ENCODE measurements at places on chromosomes 12 and 14. TPM values are rescaled to one million over a fixed set of nuclear protein-coding genes. Genes with fewer than 3 reads are reported as not detected.

GRCh38 chr14:102282751-102283465 is 22.1 kb downstream of the MOK start:
- DNase-seq: no peak

DNA sequence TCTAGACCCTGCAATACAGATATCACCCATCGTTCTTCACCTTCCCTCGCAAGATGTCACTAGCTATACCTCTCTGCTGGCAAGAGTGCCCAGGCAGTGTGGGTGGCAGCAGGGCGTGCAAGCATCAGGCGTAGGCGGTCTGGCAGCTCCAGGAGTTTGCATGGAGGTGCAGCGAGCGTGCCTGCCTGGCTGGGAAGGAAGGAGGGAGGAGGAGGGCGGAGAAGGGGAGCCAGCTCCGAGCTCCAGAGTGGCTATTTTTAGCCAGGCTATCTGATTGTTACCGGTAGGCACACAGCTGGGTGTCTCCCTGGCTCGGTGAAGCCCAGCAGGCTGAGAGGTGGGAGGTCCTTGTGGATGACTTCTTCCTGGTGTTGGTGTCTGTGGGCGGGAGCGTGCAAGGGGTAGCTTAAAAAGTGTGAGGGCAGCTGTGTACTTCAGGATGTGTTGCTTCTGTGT is 6.2 kb downstream of the FOXJ2 start:
- DNase-seq: peak; percentile 60

DNA sequence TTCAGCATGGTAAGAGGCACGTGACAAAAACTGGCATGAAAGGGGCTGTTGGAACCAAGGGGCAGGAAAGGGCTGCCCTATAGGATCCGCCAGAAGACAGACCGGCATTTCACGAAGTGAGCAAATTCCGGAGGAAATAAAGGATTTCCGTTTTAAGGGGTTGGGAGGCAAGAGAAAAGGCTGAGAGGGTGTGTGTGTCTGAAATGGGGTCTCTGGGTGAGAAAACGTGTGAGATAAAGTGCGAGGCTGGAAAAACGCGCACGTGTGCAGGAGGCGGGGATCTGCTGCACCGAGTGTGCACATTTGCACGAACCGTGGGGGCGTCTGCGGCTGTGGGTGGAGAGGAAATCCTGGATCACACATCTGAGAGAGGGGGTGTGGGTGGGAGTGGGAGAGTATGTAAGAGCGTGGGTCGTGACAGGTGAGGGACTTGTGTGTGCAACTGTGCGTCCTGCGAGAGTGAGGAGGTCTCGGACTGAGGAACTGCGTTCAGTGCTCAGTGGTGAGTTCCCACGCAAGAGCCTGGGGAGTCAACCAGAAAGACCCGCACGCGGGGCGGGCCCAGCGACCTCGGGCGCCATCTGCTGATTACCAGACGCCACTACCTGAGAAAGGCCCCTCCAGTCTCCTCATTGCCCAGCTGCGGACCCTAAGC is 37.0 kb upstream of the P2RX7 start:
- DNase-seq: peak; percentile 76

DNA sequence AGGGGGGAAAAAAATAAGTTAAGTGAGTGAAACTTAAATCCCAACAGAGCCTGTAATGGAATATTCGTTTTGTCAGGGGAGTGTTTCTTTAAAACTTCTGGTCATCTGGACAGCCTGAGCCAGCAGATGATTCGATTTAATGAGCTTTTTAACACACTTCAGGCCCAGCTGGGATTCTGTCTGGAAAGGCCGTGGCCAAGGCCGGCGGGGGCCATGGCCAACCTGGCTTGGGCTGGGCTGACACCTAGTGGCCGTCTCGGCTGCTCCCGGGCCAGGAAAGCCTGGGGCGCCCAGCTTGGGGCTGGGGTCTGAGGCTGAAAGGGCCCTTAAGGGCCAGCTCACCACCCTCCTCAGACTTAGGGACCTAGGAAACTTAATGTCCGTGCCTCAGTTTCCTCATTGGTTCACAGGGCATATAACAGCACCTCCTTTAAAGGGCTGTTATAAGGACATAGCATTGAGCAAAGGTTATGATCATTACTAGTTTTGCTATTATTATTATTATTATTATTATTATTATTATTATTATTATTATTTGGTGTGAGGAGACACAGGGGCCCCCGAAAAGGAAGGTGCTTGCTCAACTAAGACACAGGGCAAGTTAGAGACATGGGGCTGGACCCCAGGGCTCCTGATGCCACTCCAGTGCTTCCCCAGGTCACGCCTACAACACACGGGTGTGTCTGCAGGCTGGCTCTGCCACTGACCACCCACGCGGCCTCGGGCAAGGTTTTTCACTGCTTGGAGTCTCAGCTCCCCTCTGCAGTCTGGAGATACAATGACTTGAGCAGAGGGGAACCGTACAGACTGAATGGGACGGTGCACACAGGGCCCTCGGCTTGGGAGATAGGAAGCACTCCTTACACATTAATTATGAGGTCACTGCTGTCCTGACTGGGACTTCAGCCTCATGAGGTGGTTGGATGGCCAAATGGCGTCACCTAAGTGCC is 84.0 kb downstream of the SYNE3 start:
- no peak for DNase-seq

DNA sequence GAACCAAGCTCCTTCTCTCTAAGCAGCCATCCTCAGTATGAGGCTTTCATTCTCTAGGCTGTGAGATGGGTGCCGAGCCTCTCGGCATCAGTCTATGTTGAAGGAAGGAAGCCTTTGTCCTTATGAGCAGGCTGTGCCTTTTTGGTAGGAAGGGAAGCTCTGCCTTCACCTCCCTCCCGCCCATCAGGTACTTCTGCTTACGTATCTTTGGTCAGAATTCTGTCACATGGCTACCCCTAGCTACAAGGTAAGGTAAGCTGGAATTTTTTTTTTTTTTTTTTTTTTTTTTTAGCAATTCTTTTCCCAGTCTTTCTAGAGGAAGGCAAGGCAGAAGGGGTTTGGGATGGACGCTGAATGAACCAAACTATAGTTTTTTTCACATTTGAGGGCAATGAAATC is 16.9 kb downstream of the BATF start:
- no peak for DNase-seq

Gene CLEC2D
- total RNA-seq: 6.2 TPM

- DNase-seq: no peak
These were observed 120.4 kb upstream of the CNOT2 start for GRCh38 chr12:70122804-70123203.

Gene HOXC6
- not detected for total RNA-seq

Data from left colon (tissue), 2 donors.